ENCODE measurements at places on chromosomes 6 and 20. TPM values are rescaled to one million over a fixed set of nuclear protein-coding genes. Genes with fewer than 3 reads are reported as not detected.

DNA sequence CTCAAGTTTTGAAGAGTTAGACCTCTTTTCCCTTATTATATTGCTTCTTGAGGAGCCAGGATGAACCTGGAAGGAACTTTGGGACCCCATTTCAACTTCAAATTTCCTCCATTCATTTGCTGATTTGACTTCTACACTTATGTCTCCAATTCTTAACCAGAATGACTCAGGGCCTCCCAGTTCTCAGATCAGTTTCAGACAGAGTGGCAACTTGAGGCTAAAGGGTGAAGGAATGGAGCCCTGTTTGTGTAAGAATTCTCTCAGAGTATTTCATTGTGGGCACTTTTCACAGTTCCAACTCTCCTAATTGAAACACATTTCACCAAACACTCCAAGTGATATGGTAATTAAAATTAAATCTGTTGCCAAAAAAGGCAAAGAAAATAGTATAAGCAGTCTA, 109.0 kb upstream of the FLRT3 start:
- DNase-seq: no peak

DNA sequence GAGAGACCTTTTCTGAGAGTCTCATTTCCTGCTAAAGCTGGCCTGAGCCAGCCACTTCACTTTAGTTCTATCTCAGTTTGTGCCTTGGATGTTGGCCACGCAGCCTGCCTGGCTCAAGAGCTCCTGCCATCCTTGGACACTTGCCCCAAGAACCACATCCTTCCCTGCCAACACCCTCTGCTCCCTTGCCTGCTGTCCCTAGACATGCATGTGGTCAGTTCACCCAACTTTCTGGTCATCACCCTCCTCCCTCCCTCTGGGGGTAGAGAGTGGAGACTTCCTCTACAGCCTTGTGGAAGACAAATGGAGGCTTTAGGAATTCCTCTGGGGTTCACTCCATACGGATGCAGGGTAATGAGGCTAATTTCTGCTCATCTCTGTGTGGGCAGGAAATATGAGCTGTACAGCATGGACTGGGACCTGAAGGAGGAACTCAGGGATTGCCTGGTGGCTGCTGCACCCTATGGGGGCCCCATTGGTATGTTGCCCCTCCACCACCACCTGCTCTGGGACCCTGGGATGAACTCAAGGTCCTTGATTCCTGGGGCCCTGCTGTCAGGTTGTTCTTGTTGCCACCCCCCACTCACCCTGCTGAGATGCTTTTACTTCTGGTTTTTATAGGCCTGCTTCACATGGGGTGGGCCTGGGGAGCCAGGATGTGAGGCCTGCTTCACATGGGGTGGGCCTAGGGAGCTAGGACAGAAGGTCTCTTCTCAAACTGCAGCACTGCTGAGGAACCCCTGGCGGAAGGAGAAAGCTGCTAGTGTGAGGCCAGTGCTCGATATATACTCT, 13.8 kb upstream of the PTPRA start:
- no peak for DNase-seq

The MUC21 gene
- not detected for polyA plus RNA-seq

The SLC22A1 gene
- 0.34 TPM for polyA plus RNA-seq

GRCh38 chr6:20492099-20492498, 42.2 kb upstream of the CDKAL1 start:
- DNase-seq: no peak

The ZBTB46 gene
- 9.4 TPM for polyA plus RNA-seq

GRCh38 chr6:36028877-36029324, 1.3 kb downstream of the MAPK14 start:
- DNase-seq: peak; percentile 71

DNA sequence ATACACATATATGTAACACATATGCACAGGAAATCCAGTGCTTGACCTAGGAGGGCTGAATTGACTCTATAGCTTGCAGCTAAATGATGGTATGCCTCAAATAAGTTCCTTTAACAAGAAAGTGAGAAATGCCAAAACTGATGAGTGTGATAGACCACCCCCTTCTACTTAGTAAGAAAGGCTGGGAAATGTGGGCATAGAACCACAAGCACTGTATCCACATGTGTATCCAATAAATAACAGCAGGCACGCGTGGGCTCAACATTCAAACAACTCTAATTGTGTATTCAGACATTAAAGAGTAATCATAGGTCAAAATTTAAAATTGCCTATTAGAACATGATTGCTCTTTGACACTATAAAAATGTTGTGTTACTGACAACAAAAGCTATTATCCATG, 54.1 kb downstream of the FAM83B start:
- no peak for DNase-seq

- DNase-seq: no peak
Measured at GRCh38 chr20:33560026-33560425, 70.1 kb downstream of the CBFA2T2 start.

The GUCA1A gene
- polyA plus RNA-seq: not detected

- no peak for DNase-seq
Measured at GRCh38 chr6:50990750-50991446, 172.2 kb downstream of the TFAP2B start.

DNA sequence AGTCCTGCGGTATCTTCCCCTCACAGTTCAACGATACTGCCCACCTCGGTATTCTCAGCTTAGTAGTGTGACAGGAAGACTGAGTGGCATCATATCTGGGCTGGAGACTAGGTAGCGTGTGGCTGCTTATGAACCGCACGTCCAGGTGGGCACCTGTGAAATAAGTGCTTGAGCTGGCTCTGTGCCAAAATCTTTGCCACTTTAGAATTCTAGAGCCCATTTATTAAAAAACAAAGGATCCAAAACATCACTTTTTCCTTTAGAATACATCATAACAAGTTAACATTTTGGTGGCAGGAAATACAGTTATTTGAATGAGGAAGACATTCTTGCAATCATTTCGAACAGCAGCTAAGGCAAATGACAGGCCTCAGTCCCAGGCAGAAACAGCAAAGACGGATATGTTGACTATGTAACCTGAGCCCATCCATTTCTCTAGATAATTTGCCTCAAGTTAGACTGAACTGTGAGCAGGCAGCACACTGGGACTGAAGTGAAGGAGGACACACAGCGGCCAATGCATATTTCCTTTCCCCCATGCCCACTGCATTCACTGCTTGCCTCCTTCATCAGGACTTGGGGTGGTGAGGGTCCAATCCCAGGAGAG, 136.6 kb downstream of the GMDS start:
- no peak for DNase-seq

GRCh38 chr6:141635621-141636020, 497.1 kb upstream of the GJE1 start:
- DNase-seq: no peak

The SPATA25 gene
- 3.2 TPM for polyA plus RNA-seq

The SYCP2 gene
- polyA plus RNA-seq: 8.9 TPM

GRCh38 chr6:101730954-101731353, 337.4 kb downstream of the GRIK2 start:
- DNase-seq: no peak

DNA sequence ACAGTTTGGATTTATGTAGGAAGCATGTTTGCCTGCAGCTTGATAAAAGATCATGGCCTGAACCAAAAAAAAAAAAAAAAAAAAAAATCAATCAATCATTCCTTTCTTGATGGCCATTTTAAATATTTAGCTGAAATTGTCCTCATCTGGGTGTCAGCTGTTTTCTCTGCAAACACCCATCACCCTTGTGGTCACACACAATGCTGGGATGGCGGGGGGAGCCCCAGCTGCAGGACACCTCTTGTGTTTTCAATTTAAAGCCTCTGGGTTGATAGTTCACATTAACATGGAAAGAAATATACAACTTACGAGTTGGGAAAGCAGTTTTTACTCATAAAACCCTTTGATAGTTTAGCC, 160.4 kb downstream of the ZFP64 start:
- DNase-seq: no peak
